Memory B cell (primary cell): ENCODE measurements at places on chromosomes 6 and 20.

- no peak for DNase-seq
Observed at GRCh38 chr6:76701610-76702009, 629.1 kb upstream of the IMPG1 start.

GRCh38 chr20:15561070-15561569 is 1012.1 kb downstream of the KIF16B start:
- no peak for DNase-seq

DNA sequence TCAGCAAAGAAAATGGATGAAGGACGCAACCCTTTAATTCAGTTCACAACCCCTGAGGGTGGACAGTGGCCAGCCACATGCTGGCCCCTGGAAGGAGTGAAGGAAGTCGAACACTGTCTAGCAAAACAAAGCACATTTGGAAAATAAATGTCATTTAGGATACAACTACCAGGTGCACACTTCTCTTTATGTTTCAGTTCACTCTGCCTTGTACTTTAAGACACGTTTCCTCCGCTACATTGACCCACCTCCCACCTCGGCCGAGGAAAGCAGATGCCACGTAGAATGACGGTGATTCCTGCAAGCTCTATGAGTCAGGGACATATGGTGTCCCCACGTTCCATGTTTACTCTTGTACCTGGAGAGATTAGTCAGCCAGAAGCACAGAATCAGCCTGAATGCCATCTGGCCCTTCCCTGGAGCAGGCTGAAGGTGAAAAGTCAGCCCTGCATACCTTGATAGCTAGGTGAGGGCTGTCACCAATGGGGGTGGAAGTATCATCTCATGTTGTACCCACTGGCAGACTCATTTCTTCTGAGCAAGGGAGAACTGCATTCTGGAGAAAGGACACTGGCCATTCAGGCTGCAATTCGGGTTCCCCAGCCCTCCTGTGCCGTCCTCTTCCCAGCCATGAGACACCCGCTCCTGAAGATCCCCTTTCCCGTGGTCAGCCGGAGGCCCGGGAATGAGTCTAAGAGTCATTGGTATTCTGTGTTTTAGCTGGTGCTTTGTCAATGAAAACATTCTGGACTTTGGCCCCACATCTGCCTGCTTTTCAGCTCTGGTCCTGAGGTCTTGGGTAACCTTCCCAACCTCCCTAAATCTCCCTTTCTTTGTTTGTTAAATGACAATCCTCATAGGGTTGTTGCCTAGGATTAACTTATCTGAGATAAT is 60.6 kb downstream of the FOXA2 start:
- DNase-seq, result no peak

DNA sequence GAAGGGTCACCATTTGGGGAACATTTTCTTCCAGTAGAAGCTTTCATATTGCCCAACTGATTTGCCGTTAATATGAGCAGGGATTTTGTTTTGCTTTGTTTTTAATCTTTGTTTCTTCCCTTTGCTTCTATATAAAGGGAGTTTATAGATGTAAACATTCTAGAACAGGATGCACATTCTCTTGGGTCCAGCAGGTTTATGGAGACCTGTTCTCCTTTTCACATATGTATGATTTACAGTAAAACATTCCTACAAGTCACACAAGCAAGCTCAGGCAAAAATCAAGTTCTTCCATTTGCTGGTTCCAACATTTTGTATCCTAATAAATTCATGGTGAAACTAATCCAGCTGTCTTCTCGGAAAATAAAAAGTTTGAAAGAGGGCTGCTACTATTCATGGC is 1082.4 kb upstream of the FLRT3 start:
- DNase-seq, result no peak

GRCh38 chr20:57332105-57333089 is 2.8 kb downstream of the SPO11 start:
- DNase-seq, result no peak

DNA sequence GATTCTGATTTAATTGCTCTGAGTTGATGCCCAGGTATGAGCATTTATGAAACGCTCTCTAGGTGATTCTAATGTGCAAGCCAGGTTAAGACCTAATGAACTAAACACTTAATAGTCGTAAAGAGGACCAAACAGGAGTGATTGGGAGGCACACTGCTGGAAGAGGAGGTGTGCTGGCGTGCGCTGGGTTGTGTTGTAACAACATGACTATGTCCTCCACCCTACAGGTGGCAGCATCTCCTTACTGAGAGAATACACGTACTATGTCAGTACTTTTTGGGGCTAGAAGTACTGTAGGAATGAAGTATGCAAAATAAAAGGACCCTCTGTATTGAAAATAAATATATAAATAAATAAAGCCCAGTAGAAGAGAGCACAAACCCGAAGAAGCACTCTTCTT is 11.9 kb downstream of the C6orf89 start:
- no peak for DNase-seq

DNA sequence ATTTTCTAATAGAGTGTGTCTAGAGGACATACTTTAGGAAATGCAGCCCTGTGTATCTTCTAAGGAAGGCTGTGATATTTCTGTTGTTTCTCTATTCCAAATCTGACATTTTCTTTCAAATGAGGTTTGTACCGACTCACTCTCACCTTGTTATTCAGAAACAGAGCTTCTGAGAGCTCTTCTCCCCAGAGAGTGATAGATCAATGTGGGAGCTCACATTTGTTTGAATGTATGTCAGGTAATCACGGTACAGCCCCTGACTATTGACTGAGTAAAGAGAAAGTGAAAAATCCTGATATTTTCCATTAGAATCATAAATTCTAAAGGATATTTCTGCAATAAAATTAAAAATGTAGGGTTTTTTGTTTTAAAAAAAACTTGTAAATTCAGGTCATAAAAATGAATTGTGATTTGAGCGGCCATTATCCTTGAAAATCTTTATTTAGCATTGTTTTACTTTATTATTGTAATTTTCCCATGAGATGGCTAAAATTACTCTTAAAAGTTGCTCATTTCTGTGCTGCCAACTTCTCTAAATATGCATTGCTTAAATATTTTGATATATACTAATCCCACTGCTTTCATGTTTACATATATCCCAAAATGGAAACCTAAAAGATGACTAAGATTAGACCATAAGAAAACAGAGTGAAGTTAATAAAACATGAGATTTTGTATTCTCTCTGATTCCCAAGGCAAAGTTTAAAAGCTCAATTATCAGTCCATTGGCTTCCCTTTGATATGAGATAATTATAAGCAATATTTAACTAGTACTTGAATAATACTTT is 1226.8 kb upstream of the CITED2 start:
- DNase-seq, result no peak

- no peak for DNase-seq
Observed at GRCh38 chr6:28322661-28323060, 13.3 kb downstream of the ZSCAN31 start.

DNA sequence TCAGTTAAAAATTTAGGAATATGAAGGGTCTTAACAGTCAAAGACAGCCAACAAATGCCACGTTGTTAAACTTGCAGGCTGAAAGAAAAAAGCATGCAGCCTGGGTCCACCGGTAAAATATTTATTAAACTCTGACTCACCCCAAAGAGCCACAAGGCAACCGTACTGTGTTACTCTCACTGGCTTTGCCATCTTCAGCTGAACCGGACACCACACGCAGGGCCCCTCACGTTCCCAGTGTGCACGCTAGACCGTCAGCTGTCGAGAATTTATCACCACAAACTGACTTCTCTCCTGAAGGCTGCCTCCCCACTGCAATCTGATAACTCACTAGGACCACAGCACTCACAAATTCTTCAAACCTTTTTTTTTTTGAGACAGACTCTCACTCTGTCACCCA is 30.7 kb downstream of the HUS1B start:
- DNase-seq, result no peak

DNA sequence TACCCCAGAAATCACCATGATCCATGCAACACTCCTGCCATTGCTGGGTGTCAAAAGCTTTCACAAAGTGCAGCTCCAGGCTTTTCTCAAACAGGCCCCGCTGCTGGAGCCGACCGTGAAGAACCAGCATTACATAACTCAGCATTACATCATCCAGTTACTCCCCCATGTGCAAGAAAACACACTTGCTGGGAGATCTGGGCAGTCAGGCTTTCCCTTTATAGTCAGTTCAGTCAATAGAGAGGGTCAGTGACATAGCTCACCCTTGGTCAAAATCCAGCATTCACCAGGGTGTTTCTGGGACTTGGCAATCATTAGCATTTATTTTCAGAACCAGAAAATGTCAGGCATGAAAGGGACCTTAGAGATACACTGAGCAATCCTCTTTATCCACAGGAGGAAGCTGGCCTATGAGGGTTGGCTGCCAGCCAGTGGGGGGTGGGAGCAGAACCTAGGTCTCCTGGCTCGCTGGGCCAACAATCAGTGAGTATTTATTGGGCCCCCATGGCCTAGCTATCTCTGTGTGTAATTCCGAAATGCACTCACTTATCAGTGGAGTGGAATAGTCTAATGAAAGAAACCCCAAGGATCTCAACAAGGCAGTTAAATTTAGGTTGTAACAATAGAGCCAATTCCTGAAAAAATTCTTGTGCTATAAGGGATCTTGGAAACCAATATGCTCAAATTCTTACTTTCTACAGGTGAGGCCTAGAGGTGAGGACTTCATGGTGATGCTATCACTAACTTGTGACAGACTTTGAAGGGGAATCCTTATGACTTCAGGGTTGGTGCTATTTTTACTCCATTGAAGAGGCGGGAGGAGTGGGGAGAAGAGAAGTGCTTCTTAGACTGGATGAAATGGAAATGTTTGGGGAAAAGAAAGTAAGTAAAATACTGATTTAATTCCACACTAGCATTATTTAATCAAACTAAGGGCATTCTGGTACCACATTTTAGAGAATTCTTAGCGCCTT is 54.6 kb downstream of the LYRM4 start:
- no peak for DNase-seq

GRCh38 chr6:45377043-45377553 is 636 bp downstream of the SUPT3H start:
- peak; percentile 2 for DNase-seq

DNA sequence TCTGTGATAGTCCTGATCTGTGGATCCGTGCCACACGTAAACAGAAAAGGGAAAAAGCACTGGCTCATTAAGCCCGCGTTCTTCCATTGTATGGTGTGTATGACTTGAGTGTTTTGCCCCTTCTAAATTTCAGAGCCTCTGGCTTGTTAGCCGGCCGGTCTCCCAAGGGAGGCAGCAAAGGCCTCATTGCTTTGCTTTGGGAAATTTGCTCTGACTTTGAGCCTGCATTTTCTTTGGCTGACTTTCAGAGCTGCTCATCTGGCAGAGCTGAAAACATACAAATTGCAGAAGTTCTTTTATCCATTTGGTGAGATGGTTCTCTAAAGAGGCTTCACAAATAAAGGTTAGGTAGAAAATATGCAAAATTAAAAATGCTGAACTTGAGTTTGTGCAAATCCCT is 123.0 kb downstream of the UTRN start:
- no peak for DNase-seq

- DNase-seq, result peak; percentile 81
Observed at GRCh38 chr6:143060354-143060805, 309 bp upstream of the AIG1 start.

DNA sequence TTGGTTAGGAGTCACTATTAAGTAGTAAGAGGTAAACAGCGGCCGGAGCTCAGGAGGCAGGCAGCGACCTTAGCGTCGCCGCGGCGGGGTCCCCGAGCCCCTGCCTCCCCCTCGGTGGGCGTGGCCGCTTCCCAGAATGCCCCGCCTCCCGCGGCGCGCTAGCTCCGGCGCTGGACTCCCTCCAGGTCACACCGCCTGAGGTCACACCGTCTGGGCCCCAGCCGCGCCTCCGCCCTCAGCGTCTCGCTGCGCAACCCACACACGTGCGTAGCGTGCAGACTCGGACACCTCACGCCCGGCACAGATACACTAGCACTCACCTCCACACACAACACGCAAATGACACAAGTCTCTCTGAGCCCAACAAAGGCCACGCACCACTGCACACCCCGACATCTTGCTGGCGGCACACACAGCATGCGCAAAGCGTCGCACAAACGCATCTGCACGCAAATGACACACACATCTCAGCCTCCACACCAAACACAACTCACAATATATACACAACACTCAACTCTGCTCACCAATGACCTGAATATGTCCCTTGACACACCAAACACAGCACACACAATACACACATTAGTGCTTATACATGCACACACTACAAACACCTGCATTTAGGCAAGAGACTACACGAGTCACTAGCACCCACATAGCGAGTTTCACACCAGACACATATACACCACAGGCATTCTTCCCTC is 17.6 kb upstream of the CDKN1A start:
- DNase-seq, result no peak
